ENCODE measurements at places on chromosomes 3 and 15. TPM values are rescaled to one million over a fixed set of nuclear protein-coding genes. Genes with fewer than 3 reads are reported as not detected.

Gene ACOX2
- 8.8 TPM for total RNA-seq

Gene ZNF106
- 15.4 TPM for total RNA-seq

Gene IL5RA
- 0.38 TPM for total RNA-seq

Gene BNIP2
- 26.9 TPM for total RNA-seq

Gene SOX14
- total RNA-seq = 8.7 TPM

Gene CAND2
- total RNA-seq = 0.97 TPM

Gene ANKRD63
- total RNA-seq = not detected

Gene ITPKA
- total RNA-seq = not detected

Gene MYO5C
- 1.3 TPM for total RNA-seq

Gene MME
- 0.30 TPM for total RNA-seq

Gene MEGF11
- total RNA-seq = 19.1 TPM

Gene SRGAP3
- 77.7 TPM for total RNA-seq

Gene SH2D7
- total RNA-seq = not detected

Gene IGF1R
- 43.5 TPM for total RNA-seq

Gene TERC
- 83.5 TPM for total RNA-seq

Gene NCKIPSD
- 16.9 TPM for total RNA-seq

Gene PCSK6
- 9.9 TPM for total RNA-seq

Gene CCR5
- 0.59 TPM for total RNA-seq

Gene NCK1
- total RNA-seq = 43.7 TPM
